Umbilical cord (tissue), 2 donors: ENCODE measurements at places on chromosomes 6 and 20. TPM values are rescaled to one million over a fixed set of nuclear protein-coding genes. Genes with fewer than 3 reads are reported as not detected.
A peak's percentile ranks its signal among the peaks of the same experiment; 100 is the strongest.

DNA sequence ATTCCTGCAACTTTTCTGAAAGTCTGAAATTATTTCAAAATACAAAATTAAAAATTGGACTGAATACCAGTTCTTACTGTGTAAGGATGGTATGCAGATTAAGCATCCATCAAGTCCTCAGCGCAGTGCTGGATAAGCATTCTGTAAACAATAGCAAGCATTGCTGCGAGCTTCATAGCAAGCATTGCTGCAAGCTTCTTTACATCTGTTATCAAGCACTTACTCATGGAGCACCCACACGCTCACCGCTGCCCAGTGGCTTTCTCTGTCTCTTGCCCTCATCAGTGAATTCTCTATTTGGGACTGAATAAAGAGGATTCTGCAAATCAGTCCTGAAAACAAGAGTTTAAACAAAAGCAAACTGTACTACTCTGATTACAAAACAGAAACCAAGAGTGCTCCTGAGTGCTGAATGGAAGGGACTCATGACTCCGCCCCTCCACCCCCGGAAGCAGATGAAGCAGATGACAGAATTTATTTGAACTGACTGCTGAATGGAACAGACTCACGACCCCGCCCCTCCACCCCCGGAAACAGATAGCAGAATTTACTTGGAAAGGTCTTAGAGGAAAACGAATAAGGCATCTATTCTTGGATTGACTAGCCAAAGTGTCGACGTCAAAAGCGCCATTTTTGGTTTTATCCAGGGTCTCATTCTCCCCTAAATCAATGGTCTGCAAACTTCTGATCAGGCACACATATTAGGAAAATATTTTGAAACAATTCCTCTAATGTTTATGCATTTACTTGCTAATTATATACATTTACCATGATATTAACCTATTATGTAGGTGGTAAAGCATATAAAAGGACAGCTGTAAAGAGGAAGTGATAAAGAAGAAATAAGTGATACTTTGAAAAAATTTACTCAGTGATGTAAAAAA lies 22.1 kb upstream of the EYA2 start:
- no peak for DNase-seq

DNA sequence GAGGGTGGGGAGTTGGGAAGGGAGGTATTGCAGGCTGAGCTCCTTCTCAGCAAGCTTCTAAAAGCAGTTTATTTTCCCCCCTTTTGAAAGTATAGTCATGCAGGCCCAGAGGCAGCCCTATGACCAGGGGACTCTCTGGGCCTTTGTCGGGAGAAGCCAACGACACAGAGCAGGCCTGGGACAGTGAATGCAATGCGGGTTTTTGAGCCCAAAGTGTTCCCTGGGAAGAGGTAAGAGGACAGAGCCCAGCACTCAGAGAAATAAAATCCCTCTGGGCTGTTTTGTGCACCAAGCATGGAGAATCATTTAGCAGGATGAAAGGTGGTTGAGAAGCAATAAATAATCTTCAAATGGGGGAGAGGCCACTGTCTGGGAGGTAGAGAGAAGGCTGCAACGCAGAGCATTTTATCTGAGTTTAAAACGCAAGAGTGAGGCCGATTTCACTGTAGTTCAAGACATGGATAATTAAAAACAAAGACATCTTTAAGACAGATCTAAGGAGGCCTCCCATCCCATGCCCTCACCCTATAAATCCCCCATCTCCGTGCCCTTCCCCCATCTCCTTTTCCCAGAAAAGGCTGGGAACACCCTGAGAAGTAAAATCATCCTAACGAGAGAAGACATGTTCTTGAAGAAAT lies 237.5 kb downstream of the CDC5L start:
- no peak for DNase-seq

- no peak for DNase-seq
Measured at GRCh38 chr6:135581211-135581610, 83.7 kb upstream of the AHI1 start.

GRCh38 chr6:131947986-131948661 lies 3.0 kb downstream of the CCN2 start:
- no peak for DNase-seq

DNA sequence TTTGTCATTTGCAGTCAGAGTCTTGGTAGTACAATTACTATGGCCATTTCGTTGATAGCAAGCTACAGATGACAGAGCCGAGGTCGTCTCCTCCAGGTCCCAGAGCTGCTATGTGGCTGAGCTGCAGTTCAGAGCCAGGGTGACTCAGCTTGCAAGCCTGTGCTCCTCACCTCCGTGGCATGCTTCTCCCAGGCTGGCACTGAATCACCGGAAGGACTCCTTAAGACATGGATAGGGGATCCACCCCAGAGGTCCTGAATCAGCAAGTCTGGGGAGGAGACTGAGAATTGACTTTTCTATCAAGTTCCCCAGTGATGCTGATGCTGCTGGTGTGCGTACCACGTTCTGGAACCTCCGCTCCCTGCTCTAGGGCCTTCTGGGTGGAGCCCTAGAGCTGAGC lies 291.2 kb downstream of the CDH26 start:
- peak; percentile 1 for DNase-seq

GRCh38 chr6:169241688-169242350 lies 11.8 kb downstream of the THBS2 start:
- DNase-seq: no peak

DNA sequence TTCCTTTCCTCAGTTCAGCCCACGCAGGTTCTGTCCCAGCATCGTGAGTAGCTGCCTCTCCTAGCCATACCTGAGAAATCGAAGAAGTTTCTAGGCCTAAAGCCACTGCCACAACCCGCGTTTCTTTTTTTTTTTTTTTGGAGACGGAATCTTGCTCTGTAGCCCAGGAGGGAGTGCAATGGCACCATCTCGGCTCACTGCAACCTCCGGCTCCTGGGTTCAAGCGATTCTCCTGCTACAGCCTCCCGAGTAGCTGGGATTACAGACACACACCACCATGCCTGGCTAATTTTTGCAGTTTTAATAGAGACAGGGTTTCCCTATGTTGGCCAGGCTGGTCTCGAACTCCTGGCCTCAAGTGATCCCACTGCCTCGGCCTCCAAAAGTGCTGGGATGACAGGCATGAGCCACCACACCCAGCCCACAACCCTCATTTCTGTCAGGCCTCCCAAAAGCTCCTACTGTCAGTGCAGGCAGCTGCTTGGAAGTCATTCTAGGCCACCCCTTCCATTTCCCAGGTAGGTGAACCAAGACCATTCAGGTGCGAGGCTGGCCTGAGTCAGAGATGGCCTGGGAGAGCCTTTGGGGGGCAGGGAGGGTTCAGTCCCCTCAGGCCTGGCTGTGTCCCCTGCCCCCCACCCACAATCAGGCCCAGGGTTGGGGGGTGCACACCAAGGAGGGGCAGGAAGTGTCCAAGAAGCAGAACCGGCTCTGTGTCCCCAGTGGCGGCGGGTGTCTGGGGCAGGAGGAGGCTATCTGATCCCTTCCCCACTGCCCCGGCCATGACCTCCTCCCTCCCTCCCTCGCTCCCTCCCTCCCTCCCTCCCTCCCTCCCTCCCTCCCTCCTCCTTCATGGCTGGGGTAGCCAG lies 47.2 kb downstream of the NOL4L start:
- no peak for DNase-seq

DNA sequence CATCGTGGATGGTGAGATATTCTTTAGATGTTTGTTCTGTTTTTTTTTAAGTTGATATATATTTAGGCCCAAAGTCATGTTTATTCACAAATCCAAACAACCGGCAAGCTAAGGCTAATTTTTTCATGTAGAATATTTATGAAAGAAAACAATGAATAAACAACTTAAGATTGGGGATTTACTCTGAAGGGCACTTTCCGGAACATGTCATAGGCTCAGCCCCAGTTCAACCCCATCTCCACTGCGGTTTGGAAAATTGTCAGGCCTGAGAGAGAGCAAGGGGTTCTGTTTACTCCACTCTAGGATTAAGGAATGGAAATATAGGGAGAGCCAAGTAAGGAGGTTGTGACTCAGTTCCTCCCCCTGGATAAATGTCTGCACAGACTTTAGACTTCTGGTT lies 18.3 kb downstream of the RPS6KA2 start:
- no peak for DNase-seq

DNA sequence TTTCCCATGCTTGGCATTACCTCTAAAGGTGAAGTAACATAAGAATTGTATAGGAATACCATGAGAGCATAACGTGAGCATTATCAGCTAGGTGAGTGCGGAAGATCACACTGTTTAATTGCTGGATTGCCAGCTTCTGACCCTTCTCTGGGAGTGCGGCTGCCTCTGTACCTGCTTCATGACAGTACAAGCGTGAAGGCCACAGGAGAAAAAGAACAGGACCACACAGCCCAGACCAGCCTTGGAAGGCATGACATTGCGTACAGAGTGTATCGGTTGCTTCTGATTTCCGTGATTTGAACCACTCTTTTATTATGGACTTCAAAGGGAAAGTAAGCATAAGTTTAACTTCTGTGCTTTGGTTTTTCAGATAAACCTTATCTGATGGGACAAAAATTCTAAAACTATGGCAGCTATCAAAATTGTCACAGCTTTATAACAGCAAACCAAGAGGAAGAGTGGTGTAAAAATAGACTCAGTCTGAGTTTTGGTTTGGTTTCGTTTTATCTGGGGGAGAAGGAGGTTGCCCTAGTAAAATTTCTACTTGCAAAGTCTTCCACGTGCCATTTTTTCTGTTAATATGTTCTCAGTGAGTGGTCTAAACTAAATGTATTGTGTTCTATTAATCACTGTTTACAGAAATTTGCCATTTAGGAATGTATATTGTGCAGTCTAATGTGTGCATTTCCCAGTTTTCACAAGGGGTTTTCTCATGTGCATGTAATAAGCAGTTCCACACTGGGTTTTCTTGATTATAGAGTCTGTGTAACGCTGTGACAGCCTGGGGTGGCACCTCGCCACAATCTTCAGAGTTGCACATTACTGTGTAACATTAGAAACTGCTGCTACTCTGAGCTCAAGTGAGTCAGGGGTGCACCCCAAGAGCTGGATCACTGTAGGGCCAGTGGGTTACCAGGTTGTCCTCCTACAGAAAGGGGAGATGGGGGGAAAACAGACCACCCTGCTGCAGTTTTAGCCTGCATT lies 97.3 kb downstream of the RPP40 start:
- DNase-seq: no peak

GRCh38 chr20:51182571-51182970 lies 159.7 kb upstream of the KCNG1 start:
- DNase-seq: no peak

GRCh38 chr6:121521164-121521555 lies 85.7 kb downstream of the GJA1 start:
- no peak for DNase-seq

- no peak for DNase-seq
Measured at GRCh38 chr6:43389730-43390295, 20.4 kb upstream of the ZNF318 start.

GRCh38 chr6:45558858-45559257 lies 181.1 kb upstream of the SUPT3H start:
- no peak for DNase-seq

- no peak for DNase-seq
Measured at GRCh38 chr6:35058865-35059522, 82.1 kb downstream of the TCP11 start.

MUC22 gene
- total RNA-seq: 6.5 TPM

NOTCH4 gene
- total RNA-seq: 6.7 TPM

KCNK16 gene
- total RNA-seq: not detected

SIM1 gene
- total RNA-seq: 6.5 TPM

MBOAT1 gene
- total RNA-seq: 0.72 TPM

SLC17A9 gene
- 11.1 TPM for total RNA-seq

RGS17 gene
- total RNA-seq: 6.7 TPM

PIGT gene
- 36.6 TPM for total RNA-seq

HTR1E gene
- total RNA-seq: 1.9 TPM

RNF182 gene
- total RNA-seq: 3.6 TPM

CDSN gene
- 2.4 TPM for total RNA-seq

CFB gene
- total RNA-seq: 34.7 TPM
